ENCODE measurements at places on chromosomes 3 and 15.
A peak's percentile ranks its signal among the peaks of the same experiment; 100 is the strongest.

DNA sequence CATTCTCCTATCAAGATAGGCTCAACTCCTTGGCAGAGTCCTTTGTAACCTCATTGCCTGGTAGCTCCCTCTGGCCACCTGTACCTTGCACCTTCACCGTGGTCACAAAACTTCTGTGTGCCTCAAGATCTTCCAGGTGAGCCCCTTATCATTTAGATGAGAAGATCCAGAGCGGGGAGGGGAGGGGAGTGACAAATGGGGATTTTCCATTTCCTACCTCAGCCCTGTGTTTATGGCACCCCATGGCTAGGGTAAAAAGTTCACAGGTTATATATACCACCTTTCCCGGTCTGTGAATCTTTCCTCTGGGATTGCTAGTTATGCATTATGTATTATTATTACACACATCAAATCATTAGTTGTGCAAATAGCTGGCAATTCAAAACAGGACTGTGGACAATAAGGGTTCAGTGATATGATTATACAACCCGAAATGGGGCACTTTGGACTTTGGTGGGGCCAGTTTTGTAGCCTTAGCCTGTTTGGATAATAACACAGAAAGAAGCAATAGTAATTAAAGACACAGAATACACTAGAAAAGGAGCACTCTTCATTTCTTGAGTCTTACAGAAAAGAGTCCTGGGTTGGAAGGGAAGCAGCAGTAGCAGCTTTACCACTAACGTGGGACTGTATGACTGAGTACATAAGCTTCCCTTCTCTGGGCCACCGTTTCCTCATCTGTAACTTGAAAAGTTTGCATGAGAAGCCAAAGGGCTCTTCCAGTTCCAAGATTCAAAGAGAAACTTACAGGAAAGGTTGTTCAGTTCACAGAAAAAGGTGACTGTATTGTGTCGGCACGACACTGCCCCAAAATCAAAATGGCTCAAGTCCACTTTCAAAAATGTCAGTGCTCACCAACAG, 7.1 kb downstream of the TLE3 start:
- DNase-seq, result no peak

DNA sequence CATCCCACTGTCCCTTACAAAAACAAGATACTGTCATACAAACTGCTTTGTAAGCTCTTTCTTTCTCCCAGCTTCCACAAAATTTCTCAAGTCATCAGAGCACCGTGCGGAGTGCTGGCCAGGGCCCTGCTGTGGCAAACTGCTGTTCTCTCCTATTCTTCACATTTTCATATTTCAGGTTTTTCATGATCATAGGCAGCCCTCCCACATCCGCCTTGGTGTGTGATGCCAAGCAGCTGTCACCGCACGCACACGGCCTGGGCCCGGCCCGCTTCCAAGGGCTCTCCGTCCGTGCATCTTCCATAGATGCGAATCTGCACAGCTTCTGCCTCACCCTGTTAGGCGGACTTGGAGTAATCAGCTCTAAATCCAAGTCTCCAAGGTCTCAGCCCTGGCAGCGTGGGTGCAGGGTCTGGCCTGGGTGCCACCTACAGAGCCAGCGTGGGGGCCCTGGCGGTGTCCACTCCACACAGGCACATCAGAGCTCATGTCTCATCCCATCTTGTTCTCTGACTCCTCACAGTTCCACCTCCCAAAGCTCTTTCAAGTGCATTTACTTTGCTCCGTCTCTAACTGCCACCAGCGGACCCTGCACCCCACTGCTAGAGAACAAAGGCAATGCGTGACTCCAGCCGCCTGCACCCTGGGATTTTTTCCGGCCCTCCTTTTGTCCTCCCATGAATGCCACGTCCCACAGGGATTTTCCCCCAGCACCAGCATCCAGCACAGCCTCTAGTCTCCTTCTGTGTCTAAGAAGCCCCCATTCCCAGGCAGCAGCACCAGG, 27.2 kb downstream of the CYFIP1 start:
- DNase-seq, result no peak

GRCh38 chr3:144875211-144875610, 903.6 kb downstream of the DIPK2A start:
- no peak for DNase-seq

GRCh38 chr3:137325170-137325569, 367.4 kb downstream of the IL20RB start:
- no peak for DNase-seq

GRCh38 chr3:72255191-72255590, 470.2 kb upstream of the PROK2 start:
- DNase-seq, result peak; percentile 63
